ENCODE measurements at places on chromosomes 5 and 9.
A peak's percentile ranks its signal among the peaks of the same experiment; 100 is the strongest.

GRCh38 chr9:110340306-110340705 is 2.6 kb upstream of the TXNDC8 start:
- peak; percentile 32 for DNase-seq

- DNase-seq: no peak
Measured at GRCh38 chr9:129331493-129331765, 153.4 kb upstream of the IER5L start.

- peak; percentile 27 for DNase-seq
Measured at GRCh38 chr5:39513236-39513635, 88.5 kb upstream of the DAB2 start.

- DNase-seq: no peak
Measured at GRCh38 chr9:115379719-115380118, 261.8 kb upstream of the TNC start.

DNA sequence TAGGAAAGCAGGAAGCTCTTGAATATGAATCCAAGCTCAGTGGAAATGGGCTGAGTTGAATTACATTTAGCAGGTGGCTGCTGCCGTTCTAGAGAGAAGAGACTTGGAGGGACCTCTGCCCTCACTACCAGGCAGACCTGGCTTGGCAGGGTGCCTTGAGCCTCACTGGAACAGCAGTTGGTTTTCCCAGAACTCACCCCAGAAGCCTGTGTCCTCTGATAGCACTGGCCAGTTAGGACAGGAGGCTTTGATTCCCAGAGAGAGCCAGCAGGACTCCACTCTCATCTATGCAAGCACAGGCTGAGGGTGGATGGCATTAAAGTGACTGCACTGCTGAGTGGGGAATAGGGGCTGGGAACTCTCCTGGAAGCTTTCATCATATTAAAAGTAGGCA is 54.8 kb downstream of the PWWP2A start:
- DNase-seq: no peak

GRCh38 chr5:107971846-107972245 is 301.1 kb upstream of the EFNA5 start:
- DNase-seq: no peak

DNA sequence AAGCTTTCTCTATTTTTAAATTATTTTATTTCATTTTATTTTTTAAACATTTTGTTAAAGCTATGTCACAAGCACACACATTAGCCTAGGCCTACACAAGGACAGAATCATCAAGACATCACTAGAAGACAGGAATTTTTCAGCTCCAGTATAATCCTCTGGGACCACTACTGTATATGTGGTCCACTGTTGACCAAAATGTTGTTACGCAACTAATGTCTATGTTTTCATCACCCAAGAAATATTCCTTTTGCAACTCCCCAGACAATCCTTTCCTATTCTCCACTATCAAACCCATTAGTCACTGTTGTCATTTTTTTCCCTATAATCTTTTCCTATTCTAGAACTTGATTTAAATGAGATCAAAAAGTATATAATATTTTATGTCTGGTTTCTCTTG is 2371.7 kb upstream of the C9orf72 start:
- no peak for DNase-seq

DNA sequence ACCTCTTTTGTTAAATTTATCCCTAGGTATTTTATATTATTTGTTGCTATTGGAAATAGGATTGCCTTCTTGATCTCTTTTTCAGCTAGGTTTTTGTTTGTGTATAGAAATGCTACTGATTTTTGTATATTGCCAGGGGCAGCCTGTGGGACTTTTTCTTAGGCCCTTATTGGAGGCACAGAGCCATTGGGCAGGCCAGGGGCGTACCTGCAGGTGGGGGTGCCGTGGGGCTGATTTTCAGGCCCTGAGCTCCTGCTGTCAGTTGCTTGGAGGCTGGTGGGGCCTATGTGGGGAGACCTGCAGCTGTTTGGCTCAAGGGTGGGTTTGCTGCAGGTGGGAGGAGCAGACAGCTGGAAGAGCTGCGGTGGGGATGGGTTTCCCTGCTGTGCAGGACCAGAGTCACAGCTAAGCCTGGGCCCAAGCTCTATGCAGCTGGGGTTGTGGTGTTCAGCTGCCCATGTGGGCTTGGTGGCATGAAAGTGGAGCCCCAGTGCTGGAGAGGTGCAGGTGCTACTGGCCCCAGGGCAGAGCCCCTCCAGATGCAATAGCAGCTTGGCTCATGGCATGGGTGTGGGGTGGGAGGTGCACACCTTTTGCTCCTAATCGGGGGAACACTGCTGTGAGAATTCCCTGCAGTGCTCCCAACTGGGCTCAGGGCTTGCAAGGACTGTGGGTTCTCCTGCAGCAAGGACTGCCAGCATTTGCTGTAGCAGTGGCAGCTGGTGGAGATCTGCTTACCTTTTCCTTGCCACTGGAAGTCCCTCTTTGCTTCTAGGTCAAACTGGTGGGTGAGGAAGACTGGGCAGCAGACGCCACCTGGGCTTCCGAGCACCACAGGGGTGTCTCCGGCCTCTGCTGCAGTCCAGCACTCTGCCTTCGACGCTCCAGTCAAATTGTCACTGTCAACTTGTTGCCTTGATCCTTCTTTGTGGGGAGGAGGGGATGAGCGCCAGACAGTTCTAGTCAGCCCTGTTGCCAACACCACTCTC is 7.6 kb upstream of the CLPTM1L start:
- no peak for DNase-seq

GRCh38 chr9:126146254-126147145 is 180.1 kb upstream of the MVB12B start:
- no peak for DNase-seq

- peak; percentile 84 for DNase-seq
Measured at GRCh38 chr9:84300271-84300670, 40.3 kb downstream of the SLC28A3 start.

DNA sequence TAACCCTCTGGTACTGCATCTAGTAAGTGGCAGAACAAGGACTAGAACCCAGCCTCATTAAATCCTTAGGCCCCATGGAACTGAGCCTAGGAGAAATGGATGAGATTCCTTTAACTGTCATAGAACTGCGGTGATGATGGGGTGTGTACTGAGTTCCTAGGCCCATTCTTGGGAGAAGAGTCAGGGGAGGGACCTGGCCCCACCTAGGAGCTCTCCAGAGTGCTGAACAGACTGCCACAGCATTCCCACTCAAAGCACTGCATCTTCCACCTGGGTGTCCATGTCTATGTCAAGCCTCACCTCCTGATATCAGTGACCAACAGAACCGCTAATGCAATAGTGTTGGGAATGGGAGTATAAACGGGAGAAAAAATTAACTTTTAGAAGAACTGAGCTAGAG is 36.6 kb downstream of the TTLL11 start:
- peak; percentile 27 for DNase-seq

GRCh38 chr5:150158170-150158949 is 2.7 kb upstream of the PDGFRB start:
- peak; percentile 53 for DNase-seq

DNA sequence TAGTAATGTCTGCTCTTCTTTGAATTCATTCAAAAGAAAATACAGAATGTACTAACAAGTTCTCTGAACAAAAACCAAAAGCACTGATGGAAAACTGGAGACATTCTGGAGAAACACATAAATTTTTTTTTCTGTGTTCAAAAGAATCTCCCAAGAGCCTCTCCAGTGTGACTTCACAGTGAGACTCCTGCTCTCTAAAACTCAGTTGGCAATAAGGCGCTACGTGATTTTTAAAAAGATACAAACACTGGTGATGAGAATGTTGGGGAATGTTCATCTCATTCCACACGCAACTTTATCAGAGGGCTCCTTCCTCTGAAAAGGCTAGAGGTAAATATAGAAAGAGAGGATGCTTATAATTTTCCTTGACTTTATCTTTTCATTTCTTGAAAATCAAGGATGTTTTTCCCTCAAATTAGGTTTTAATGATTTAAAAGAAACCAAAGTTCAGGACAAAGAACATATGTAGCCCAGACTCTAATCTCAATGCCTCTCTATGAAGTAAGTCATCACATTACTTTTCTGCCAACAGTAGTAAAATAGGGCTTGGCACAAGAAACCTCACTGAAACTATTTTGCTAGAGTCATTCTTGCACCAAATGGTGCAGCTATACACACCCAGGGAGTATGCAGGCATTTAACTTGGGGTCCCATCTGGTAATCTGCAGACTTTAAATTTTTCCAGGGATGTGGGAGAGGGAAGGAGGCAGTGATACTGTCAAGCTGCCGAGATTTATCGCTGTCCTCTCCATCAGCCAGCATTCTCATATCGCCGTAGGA is 12.9 kb upstream of the AOPEP start:
- no peak for DNase-seq

GRCh38 chr9:20532584-20532983 is 89.7 kb downstream of the MLLT3 start:
- DNase-seq: no peak

DNA sequence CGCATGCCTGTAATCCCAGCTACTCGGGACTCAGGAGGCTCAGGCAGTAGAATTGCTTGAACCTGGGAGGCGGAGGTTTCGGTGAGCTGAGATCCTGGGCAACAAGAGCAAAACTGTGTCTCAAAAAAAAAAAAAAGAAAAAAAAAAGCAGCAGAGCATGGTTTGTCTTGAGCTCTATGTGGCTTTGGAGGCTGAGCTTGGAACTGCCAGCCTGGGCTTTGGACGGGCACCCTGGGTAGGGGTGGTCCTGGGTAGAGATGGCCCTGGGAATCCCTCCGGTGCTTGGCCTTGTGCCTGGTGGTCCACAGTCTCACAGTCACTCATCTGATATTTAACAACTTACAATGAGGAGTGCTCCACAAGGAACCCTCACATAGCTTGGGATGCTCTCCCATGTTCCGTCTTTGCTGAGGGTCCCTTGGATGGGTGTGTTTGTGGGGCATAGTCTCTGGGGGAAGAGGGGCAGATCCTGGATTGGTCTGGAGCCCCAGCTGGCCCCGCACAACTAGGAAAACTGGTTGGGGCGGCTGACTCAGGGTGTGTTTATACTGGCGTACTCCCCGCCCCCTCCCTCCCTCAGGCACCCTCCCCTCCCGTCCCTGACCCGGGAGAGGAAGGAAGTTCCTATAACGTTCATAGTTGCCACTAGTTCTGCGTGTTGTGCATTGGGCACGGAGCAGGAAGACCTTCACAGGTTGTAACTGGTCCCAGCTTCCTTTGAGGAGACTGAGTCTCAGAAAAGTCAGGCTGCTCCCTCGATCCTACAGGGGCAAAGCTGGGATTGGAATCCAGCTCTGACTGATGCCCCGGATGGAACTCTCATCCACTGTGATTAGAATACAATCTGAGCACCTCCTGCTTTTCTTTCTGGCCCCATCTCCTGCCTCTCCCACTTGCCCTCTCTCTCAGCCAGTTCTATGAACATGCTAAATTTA is 11.2 kb downstream of the IER5L start:
- DNase-seq: peak; percentile 75

GRCh38 chr9:87338088-87338989 is 159.3 kb upstream of the DAPK1 start:
- DNase-seq: no peak

DNA sequence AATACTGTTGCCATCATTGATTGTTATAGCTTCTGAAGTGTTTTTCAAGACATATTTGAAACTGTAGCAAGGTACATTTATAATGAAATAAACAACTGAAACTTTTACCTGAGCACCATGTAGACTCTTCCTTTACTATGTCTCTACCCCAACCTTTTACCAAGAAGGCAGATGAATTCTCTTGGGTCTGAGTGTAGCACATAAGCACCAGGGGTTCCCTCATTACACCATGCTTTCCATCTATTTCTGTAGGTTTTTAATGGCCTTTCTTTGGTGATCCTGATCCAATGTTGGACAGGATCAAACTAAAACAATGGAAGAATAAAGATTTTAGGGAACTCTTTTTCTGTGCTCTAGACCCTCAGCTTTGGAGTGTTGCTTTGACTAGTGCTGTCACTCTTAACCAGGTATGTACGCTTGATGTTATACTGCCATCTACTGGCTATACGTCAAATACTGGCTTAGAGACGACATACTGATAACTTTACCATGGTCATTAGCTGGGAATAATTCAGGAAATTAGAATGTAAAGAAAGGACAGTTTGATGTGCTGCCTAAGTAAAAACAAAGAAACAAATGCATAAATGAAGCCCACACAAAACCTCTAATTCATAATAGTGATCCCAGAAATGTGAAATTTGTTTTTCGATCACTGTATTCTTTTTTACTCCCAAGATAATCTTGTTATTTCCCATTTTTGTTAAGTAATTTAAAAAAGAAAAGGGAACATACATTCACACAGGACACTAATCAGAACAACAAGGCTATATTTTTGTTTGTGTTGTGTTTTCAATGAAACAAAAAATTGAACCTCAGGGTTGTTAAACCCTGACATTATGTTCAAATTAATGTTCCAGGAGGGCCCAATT is 30.7 kb downstream of the IFNW1 start:
- DNase-seq: peak; percentile 74

DNA sequence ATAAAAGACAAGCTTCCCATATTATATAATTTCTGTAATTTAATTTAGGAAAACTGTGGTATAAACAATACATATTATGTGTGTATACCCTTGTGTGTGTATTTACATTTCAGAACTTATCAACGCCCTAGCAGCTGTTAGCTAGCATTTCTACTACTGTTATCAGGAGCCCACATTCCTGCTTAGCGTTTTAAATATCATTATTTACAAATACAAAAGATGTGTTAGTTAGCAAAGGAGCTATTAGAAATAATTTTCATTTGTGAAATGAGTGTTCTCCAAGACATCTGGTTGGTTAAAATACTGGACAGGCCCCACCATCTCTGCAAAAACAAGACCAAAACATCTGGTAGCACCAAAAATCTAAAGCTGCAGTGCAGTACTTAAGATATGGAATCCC is 48.0 kb downstream of the EPB41L4A start:
- DNase-seq: no peak

DNA sequence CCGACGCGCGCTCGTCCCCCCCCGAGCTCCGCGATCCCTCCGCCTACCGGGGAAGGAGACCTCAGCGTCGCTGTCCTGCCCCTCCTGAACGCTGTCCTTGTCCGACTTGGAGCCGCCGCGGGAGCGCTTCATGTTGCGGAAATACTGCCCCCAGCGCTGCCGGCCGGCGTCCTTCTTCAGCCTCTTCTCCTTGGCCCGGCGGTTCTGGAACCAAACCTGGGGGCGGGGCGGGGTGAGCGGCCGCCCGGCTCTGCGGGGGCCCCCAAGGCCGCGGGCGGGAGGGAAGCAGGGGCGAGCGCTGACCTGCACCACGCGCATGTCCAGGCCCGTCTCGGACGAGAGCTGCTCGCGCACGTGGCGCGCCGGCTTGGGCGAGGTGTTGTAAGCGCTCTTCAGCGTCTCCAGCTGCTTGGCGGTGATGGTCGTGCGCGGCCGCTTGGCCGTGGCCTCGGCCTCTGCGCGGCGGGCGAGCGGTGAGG is 6.3 kb downstream of the LHX3 start:
- DNase-seq: peak; percentile 10
